ENCODE measurements at places on chromosomes 2 and 18.
A peak's percentile ranks its signal among the peaks of the same experiment; 100 is the strongest.

DNA sequence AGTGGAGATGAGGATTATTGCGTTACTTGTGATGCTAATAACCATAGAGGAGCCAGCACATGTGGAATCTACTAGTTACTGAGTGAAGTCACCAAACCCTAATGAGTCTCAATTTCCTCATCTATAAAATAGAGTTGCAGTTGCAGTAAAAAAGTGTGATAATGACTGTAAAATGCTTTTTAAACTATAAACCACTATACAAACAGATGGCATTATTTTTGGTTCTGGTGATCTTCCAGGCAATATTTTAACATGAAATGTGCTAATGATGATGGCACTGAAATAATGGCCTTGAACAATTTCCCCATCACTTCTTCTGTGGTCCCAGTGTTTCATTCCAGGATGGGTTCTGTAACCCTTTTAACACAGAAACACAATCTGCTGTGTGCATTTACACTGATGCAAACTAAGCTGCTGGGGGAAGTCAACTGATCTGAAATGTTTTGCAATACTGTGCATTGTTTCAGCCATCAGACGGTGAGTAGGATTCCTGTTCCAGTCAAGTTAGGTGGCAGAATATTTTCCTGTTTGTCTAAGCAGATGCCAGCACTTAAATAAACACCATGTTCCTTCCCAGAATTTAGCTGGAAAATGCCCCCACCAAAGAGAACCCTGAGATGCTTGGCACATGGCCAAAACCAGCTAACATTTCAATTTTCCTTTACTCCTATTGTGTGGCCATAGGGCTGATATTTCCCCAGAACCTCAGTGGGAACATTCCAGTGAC lies 52.6 kb downstream of the TACR1 start:
- no peak overlapping the region for H3K27ac ChIP-seq
- H3K27me3 ChIP-seq: no peaks in the 10 kb centered on the region
- no peaks in the 10 kb centered on the region for H3K36me3 ChIP-seq
- H3K4me3 ChIP-seq: no peak overlapping the region
- no peak for DNase-seq
- no peaks in the 10 kb centered on the region for H3K4me1 ChIP-seq

- H3K27me3 ChIP-seq: no peaks in the 10 kb centered on the region
- no peak for DNase-seq
Measured at GRCh38 chr18:31401156-31402025, 24.8 kb downstream of the DSG4 start.

DNA sequence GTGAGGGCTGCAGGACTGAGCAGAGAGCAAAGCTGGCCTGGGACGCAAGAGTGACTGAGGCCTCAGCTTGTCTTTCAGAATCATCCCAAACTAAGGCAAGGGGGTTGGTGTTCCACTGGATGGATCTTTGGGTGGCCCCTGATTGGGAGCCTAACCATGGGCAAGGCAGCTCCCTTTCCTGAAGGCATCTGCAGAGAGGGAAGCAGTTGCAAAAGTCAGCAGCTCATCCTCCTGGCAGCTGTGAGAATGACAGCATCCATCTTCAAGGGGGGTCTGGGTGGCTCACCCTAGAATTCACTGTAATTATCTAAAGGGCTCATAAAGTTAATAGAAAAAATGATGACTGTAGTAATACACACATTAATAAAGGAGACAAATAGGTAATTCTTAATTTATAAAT lies 46.5 kb upstream of the RAB31 start:
- no peak for DNase-seq
- no peak overlapping the region for H3K4me3 ChIP-seq
- H3K27ac ChIP-seq: no peak overlapping the region
- no peaks in the 10 kb centered on the region for H3K36me3 ChIP-seq
- H3K27me3 ChIP-seq: no peaks in the 10 kb centered on the region

DNA sequence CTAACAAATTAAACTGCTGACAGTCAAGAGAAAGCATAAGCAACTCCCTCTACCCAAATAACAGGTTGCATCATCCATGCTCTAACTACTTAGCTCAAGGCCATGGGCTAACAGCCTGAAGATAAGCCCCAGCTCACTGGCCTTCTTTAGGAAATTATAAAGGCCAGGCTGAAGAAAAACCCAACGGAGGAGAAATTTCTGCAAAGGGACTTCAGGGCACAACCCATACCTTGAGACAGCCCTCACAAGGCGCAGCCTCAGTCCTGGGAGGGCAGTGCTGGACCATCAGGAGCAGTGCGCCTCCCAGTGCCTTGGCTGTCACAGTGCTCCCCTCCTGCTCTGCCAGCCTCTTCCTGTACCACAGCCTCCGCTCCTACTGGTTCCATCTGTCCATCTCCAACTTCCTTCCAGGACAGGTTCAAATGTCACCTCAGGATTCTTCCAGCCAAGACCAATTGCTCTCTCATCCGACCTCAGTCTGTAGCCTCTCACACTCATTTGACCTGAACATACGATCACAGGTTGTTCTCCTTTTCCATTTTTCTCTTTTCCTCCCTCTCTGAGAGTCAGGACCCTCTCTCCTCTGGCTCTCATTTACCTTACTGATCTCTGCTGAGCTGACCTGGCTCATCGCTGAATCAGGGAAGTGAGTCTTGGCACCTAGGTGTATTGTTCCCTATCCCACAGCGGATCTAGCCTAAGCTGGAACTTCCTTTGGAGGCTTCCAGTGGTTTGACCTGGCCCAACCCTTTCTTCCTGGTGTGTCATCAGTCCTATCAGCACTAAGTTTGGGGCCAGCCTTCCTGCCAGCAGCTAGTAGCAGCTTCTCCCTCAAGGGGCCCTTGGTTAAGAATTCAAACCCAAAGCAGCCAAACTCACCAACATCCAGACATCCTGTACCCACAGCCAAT lies 1.9 kb downstream of the MCFD2 start:
- no peaks in the 10 kb centered on the region for H3K36me3 ChIP-seq
- no peak for DNase-seq
- H3K4me1 ChIP-seq: peaks cover 33% of the 10 kb centered on the region
- no peak overlapping the region for H3K27ac ChIP-seq
- H3K4me3 ChIP-seq: no peak overlapping the region

- no peak for DNase-seq
- H3K4me3 ChIP-seq: no peak overlapping the region
- H3K4me1 ChIP-seq: no peaks in the 10 kb centered on the region
- H3K27me3 ChIP-seq: no peaks in the 10 kb centered on the region
- H3K36me3 ChIP-seq: no peaks in the 10 kb centered on the region
- no peak overlapping the region for H3K27ac ChIP-seq
Measured at GRCh38 chr2:229501051-229501794, 213.1 kb downstream of the DNER start.

DNA sequence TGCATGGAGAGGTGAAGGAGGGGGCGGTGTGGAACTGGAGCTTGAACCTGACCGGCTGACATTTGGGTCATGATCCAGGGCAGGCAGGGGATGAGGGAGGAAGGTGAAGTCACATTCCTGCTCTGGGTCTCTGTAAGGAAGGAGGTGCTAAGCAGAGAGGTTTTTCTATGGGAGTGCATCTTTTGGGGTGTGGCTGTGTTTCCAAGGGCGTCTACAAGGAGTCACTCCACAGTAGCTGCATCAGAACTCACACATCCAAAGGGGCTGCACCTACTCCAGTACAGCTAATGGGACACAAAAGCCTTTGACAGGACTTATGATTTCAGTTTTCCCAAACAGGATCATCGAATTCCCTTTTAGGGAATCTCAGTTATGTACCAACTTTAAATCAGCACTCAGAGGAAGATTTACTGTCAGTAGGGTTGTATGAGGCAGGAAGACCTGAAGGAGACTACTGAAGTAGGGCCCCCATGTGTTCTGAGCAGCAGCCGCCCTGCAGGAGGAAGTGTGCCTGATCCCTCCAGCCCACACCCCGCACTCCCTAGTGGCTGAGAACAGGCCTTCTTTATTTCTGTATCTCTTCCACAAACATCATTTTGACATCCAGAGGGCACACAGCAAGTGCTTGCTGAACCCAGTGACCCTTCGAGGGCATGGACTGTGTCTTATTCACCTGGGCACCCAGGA lies 137.2 kb downstream of the CELF4 start:
- peaks cover 19% of the 10 kb centered on the region for H3K4me1 ChIP-seq
- no peak overlapping the region for H3K4me3 ChIP-seq
- no peak for DNase-seq
- H3K36me3 ChIP-seq: no peaks in the 10 kb centered on the region
- no peaks in the 10 kb centered on the region for H3K27me3 ChIP-seq

GRCh38 chr2:218184331-218184730 lies 17.6 kb upstream of the CXCR1 start:
- no peaks in the 10 kb centered on the region for H3K36me3 ChIP-seq
- H3K27me3 ChIP-seq: no peaks in the 10 kb centered on the region
- no peak overlapping the region for H3K4me3 ChIP-seq
- no peak overlapping the region for H3K27ac ChIP-seq
- DNase-seq: no peak

- no peaks in the 10 kb centered on the region for H3K36me3 ChIP-seq
- no peak for DNase-seq
- no peaks in the 10 kb centered on the region for H3K4me1 ChIP-seq
Measured at GRCh38 chr2:215942194-215942593, 71.2 kb downstream of the MREG start.

- H3K27me3 ChIP-seq: no peaks in the 10 kb centered on the region
- H3K36me3 ChIP-seq: no peaks in the 10 kb centered on the region
- peak; percentile 45 for DNase-seq
- H3K4me3 ChIP-seq: no peak overlapping the region
Measured at GRCh38 chr2:86225581-86225980, 26.3 kb downstream of the MRPL35 start.

- H3K36me3 ChIP-seq: no peaks in the 10 kb centered on the region
- no peaks in the 10 kb centered on the region for H3K27me3 ChIP-seq
- H3K4me1 ChIP-seq: no peaks in the 10 kb centered on the region
- DNase-seq: no peak
- H3K4me3 ChIP-seq: no peak overlapping the region
Measured at GRCh38 chr2:4679391-4679790, 976.0 kb downstream of the DCDC2C start.

DNA sequence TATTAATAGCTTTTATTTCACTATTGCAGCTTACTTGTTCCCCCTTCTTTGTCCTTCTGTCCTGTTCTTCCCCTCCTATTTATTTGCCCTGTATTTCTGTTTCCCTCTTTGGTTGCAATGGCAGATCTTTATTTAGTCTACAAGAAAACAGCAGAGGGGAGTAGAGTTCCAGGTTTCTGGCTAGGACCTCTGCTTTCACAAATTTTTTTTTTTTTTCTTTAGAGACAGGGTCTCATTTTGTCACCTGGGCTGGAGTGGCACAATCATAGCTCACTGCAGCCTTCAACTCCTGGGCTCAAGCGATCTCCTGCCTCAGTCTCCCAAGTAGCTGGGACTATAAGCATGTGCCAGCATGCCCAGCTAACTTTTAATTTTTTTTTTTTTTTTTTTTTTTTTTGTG lies 188.1 kb upstream of the SPRED2 start:
- no peak overlapping the region for H3K27ac ChIP-seq
- no peak overlapping the region for H3K4me3 ChIP-seq
- H3K27me3 ChIP-seq: no peaks in the 10 kb centered on the region
- DNase-seq: no peak
- H3K36me3 ChIP-seq: no peaks in the 10 kb centered on the region

DNA sequence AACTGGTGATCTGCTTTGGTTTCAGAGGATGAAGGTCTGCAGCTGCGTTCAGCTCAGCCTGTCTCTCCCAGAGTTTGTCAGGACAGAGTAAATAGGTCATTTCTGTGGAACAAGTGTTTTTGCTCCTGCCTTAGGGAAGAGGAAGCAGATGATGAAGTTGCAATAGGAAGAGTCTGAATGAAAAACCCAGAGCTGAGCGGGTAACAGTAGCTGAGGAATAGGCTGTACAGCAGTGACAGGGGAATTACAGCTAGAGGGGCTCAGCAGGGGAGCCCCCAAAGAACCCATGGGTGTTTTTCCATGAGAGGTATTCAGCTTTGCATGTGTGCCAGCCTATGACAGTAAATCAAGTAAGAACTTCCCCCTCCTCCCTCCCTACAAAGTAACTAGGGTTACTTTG lies 10.3 kb upstream of the CYBRD1 start:
- no peak overlapping the region for H3K27ac ChIP-seq
- no peaks in the 10 kb centered on the region for H3K27me3 ChIP-seq
- no peak overlapping the region for H3K4me3 ChIP-seq
- H3K36me3 ChIP-seq: no peaks in the 10 kb centered on the region
- no peak for DNase-seq
- peaks cover 19% of the 10 kb centered on the region for H3K4me1 ChIP-seq

- H3K4me3 ChIP-seq: no peak overlapping the region
- H3K27ac ChIP-seq: no peak overlapping the region
- no peaks in the 10 kb centered on the region for H3K4me1 ChIP-seq
- no peaks in the 10 kb centered on the region for H3K27me3 ChIP-seq
- H3K36me3 ChIP-seq: no peaks in the 10 kb centered on the region
- no peak for DNase-seq
Measured at GRCh38 chr18:56723706-56724105, 72.5 kb downstream of the WDR7 start.

GRCh38 chr2:74525717-74526648 lies at the start of gene DQX1:
Gene DQX1 (minus strand): TSS chr2:74526231. CDS start chr2:74525729, 502 bp downstream.
- H3K4me3 ChIP-seq: no peak within 1 kb of the TSS
- H3K36me3 ChIP-seq: peaks cover 11% of the 10 kb centered on the region
- peak; percentile 34 for DNase-seq

GRCh38 chr18:55376387-55376786 lies 211.6 kb downstream of the TCF4 start:
- peak overlapping the region; percentile 54 for H3K27ac ChIP-seq
- H3K27me3 ChIP-seq: no peaks in the 10 kb centered on the region
- peaks cover 10% of the 10 kb centered on the region for H3K4me1 ChIP-seq
- H3K36me3 ChIP-seq: no peaks in the 10 kb centered on the region
- peak; percentile 76 for DNase-seq
- no peak overlapping the region for H3K4me3 ChIP-seq

GRCh38 chr2:113905886-113906285 lies 16.0 kb downstream of the ACTR3 start:
- H3K4me1 ChIP-seq: no peaks in the 10 kb centered on the region
- peaks cover 4% of the 10 kb centered on the region for H3K36me3 ChIP-seq
- no peak for DNase-seq
- H3K4me3 ChIP-seq: no peak overlapping the region

DNA sequence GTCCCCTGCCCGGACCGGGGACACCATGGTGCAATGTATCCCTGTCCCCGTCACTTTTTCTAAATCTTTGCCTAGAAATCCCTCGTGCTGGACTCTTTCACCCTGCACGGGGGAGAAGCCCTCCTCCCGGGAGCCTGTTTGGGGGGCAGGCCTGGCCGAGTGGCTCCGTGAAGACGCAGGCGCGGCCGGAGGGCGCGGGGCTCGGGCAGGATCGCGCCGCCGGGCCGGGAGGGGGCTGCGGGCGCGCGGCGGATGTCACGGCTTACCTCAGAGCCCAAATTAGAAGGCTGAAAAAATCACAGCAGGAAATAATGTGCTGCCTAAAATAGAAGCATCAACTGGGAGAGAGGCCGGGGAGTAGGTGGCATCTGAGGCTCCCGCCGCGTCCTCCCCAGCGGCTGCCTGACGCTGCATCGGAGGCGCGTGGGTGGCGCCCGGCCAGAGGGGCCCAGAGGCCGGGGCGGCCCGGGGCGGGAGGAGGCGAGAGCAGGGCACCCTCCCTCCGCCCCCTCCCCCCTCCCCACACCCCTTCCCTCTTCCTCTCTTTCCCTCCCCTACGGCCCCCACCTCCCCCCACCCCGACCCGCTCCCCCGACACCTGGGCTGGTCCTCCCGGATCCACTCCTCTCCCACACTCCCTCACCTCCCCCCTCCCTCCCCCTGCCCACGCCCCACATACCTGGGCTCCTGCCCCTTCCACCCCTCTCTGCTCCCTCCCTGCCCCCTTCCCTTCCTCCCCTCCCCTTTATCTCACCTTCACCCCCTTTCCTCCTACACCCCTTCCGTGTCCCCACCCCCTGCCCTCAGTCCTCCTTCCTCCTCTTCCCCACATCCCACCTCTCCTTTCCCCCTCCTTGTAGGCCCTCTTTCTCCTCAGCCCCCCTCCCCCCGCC lies 51.9 kb downstream of the SLC4A1AP start:
- peaks cover 17% of the 10 kb centered on the region for H3K4me1 ChIP-seq
- peak overlapping the region; percentile 41 for H3K27ac ChIP-seq
- H3K36me3 ChIP-seq: no peaks in the 10 kb centered on the region

All from MM.1S (cell line).